ENCODE measurements at places on chromosomes 7 and 10.
A peak's percentile ranks its signal among the peaks of the same experiment; 100 is the strongest.

DNA sequence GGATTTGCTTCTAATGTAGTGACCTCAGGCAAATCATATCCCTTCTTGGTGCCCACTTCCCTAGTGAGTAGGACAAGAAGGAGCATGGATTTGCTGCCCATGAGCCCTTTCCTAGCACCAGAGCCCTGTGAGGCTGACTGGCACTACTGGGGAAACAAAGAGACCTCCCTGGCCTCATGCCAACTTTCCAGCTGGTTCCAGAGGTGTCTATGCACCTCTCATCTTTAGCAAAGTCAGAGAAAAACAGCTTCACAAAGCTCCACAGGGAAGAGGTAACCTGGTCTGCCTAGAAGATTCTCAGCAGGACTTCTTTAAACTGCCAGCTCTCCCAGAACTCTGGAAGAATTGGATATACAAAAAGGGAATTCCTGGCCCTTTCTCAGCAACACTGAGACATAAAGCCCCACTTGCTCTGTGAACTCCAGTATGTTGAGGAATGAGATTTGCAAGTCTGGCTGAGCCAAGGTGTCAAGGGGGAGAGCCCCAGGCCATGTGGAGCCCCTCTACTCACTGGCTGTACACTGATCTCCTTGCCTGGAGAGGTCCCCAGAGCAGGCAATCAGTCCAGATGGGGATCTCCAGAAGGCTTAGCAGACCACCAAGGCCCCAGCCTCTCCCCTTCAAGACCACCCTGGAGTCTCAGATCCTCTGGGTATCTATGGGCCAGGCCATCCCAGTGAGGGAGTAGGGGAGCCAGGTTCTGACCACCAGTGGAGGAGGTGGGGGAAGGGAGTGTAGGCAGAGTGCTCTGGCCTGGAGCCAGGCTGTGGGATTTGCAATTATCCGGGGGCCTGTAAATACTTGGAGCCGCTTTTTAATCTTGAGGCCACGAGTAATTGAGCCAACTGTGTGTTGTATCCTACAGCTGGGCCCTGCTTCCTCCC lies 24.4 kb upstream of the RBM20 start:
- DNase-seq: no peak

DNA sequence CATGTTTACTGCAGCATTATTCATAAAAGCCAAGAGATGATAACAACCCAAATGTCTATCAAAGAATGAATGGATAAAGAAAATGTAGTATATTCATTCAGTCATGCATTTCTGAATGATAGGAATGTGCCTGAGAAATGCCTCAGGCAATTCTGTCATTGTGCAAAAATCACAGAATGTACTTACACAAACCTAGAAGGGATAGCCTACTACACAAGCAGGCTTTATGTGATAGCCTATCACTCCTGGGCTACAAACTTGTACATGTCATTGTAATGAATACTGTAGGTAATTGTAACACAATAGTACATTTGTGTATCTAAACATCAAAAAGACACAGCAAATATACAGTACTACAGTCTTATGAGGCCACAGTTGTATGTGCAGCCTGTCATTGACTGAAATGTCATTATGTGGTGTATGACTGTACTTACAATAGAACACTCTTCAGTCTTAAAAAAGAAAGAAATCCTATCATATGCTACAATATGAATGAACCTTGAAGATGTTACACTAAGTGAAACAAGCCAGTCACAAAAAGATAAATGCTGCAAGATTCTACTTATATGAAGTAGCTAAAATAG lies 141.8 kb upstream of the GPR22 start:
- DNase-seq: no peak

- no peak for DNase-seq
Observed at GRCh38 chr7:80533287-80533686, 21.4 kb upstream of the GNAT3 start.

DNA sequence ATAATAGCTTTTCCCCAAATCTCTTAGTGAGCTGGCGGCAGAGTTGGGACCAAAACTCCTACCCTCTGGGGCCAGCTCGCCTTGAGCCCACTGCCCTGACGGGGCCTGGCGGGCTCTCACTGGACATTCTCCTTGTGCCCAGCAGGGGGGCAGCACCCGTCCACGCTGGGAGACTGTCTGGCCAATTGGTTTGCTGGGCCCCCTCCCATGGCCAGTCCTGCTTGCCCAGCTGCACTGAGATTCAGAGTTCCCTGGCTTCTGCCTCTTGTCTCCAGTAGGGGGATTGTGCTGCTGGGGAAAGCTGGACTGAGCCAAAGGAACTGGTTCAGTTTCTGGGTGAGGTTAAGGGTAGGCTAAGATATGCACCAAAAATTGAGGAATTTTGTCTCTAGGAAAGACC lies 59.8 kb downstream of the RAMP3 start:
- DNase-seq: no peak

DNA sequence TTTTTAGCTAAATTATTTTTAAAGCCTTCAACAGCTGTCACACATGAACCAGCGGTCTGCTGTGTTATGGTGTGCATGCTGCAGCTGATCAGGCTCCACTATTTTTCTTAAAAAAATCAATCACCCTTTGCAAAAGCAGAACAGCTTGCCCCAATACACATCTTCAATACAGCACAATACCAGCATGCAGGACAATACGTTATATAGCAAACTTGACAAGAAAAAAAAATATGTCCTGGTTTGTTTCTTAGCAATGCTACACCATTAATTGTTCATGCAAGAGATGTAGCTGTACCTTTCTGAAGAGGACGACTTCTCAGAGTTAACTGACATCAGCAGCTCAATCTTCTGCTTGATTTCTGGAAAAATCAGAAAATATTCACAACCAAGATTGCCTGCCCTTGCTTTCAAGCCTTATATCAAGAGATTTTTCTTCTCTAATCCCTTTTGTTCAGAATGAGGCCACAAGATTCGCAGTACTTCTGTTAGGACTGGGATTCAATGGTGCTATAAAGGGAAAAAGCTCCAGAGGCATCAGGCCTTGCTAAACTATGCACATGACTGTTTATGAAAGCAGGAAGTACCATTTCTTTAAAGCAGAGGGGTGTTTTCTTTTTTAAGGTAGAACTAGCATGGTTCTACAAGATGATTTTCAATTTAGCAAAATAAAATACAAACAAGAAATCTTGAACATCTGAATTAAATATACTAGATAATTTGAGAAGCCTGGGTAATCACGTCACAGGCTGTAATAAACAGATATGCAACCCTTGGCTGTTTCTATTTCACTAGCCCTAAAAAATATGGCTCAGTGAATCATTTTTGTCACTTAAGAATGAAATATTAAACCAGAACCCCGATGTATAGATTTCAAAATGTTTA lies 120.0 kb downstream of the SRPK2 start:
- DNase-seq: peak; percentile 51

- no peak for DNase-seq
Observed at GRCh38 chr7:82449910-82450309, 6.3 kb upstream of the CACNA2D1 start.

DNA sequence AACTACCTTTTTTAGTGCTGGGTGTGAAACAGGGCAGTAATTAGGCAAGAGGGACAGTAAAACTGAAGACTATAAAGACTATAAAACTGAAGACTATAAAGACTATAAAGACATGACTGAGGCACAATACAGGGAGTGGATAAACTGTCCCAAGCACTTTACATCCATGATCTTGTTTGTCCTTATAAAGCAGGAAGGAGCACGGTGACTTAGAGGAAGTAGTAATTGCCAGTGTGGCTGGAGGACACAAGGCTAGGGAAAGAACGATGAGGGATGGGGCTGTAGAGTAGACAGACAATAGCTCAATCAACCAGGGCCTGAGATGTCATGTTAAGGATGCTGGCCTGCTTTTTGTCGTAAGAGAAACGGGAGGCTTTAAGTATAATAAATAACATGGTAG lies 26.0 kb downstream of the DNAJC12 start:
- no peak for DNase-seq

- DNase-seq: no peak
Observed at GRCh38 chr7:135913404-135913803, 63.8 kb downstream of the MTPN start.

DNA sequence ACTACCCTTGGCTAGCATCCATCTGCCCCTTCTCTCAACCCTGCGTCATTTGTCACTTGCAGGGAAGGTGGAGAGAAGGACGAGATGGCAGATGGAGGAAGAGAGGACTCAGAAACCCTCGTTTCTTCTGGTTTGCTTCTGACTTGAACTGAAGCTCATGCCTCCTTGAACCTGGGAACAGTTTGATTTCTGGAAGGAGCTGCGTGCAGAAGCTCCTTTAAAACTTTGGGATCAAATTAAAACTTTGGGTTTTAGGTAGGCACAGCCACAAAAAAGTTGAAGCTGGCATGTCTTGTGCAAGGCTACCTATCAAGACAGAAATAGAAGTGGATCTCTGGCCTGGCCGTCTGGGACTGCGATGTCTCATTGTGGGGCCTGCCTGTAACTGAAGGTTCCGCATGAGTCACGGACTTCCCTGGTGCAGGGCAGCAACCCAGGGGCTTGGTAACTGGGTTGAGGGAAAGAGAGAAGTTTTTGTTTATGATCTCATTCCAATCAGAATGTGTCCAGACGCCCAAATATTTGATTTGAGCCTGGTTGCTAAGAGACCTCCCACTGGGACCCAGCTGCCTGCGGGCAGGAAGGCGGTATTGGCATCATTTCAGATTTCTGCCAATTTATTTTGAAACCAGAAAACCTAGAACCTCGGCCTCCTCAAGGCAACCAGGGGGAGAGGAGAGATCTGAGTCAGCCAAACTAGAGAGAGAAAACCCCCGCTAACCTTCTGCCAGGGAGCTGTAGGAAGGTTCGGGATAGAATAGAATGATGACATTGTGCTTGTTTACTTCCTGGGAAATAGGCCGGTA lies 15.8 kb upstream of the CAMK1D start:
- peak; percentile 96 for DNase-seq

DNA sequence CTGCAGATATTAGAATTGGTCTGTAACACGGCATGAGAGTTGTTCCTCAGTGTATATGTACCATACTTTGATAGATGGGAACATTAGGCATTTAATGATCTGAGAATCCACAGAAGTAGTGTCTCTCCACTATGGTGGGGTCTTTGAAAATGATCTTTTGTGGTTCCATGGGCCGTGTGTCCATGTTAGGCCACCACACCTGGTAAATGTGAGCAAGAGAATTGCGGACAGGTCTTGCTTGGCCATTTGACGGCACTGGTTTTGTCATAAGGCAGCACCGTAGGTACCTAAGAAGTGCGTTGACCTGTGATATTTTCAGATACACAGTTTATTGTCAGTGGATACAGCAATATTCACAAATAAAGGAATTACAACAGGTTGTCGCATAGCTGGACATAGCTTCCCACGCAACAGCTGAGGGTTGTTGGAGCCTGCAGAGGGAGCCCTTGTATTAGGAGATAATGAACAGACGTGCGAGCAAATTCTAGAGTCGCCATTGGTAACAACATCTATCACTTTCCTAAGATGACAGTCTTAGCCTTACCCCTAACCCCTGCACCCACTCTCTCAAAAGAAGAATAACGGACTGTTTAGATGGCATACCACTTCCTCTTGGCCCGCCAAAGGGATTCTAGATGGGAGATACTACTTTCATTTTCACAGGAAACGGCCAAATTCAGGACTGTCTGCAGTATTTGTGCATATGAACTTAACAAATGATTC lies 111.4 kb downstream of the COL28A1 start:
- peak; percentile 77 for DNase-seq

DNA sequence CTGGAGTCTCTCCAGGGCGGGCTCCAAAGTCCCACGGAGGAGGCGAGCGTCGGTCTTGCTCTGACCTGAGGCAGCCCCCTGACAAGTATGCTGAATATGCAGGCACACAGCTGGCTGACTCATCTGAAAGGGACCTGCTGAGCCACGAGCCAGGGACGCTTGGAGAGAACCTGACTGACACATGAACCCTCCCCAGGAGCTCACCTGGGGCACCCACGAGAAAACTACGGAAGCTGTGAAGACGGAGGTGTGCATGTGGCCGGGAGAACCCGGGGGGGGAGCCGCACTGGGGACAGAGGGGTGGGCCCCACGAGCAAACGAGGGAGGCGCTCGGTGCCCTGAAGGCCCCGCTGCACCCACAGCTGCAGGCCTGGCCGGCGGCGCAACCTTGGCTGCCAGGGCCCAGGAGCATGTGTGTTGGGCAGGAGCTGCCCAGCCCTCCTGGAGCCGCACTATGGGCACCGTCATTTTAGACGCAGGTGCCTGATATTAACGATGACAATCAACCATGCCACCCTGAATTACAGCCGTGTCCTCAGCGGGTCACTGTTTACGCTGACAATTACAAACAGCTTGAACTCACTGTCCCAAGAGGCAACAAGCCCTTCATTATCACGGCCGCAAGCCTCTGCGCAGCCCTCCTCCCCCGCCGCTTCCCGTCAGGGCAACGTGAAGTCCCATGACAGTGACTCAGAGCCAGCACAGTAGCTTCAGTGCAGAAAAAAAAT lies 64.7 kb downstream of the DIP2C start:
- DNase-seq: peak; percentile 83

GRCh38 chr7:64893401-64893800 lies 9.7 kb upstream of the ZNF273 start:
- no peak for DNase-seq

GRCh38 chr7:98317366-98318040 lies 36.0 kb downstream of the BRI3 start:
- no peak for DNase-seq

DNA sequence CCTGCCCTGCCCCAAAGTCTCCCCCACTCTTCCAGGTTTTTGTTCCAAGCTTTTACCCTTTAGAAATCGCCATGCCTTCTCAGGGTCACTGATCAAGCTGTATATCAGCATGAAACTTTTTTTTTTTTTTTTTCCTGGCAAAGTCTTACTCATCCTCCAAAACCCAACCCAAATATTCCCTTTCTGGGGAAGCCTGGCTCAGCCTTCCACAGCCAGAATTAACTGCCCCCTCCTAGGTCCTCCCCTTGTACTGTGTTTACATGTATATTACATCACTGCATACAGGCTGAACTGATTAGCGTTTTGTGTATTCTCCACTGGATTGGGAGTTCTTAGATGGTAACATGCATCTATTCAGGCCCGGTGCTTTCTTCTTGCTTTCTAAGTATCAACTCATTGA lies 4.6 kb upstream of the NOBOX start:
- no peak for DNase-seq

DNA sequence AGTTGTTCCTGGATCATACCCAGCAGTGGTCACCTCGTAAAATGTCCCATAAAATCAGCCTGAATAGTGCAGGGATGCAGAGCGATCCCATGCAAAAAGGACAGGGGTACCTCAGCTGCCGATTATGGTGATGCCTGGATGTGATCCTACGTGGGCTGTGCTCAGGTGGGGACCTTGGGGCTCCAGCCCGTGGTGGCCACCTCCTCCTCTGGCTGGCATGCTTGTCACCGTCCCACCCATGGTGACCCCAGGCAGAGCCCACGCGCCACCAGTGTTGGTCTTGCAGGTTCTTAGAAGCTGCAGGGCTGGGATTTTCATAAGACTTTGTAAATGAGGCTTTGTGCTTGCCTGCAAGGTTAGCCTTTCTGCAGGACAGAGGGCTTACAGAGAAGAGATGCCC lies 97.2 kb downstream of the GLRX3 start:
- no peak for DNase-seq

- no peak for DNase-seq
Observed at GRCh38 chr7:47390914-47391313, 191.0 kb downstream of the TNS3 start.

DNA sequence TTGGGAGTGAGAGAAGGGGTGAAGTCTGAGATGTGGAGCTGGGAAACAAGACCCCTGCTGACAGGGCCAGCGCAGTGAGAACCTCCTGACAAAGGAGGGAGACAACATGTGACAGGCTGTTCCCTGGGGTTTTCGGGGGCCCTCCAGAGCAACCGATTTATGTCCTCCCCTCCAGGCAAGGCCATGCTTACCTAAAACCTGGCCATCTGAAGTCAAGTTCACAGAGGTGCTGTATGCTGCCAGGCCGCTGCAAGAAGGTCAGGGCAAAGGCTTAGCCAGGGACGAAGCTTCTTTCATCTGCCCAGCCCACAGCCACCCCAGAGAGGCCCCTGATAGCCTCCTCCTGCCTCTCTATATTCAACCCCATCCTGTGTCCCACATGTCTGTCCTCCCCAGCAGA lies 20.6 kb downstream of the NPC1L1 start:
- DNase-seq: no peak

All from A172 (cell line).